Sigmoid colon (tissue), 7 donors: ENCODE measurements at places on chromosomes 16 and 17.
A peak's percentile ranks its signal among the peaks of the same experiment; 100 is the strongest.

- DNase-seq = no peak
Measured at GRCh38 chr16:88061346-88062110, 110.3 kb downstream of the BANP start.

- DNase-seq = no peak
Measured at GRCh38 chr17:39667945-39668924, at the start of gene PNMT. TSS of gene PNMT (plus strand) at chr17:39668453. CDS start at chr17:39668476, 23 bp downstream.

- peak; percentile 25 for DNase-seq
Measured at GRCh38 chr17:77828749-77829539, 129.6 kb upstream of the TNRC6C start.

DNA sequence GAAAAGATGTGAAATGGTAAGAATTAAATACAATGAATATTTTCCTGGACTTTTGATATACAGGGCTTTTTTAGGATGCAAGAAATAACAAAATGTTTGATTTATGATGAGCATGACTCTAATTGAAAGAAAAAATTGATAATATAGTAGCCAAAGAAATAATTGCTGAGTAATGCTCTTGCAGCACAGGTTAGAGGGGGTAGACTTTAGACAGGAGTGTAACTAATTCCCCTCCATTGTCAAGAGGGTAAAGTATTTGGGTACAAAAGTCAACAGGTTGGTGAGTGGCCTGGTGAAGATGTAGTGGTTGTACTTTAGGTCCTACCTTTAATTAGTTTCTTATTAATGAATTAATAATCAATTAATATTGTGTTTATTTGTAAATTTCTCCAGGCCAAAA, 912.3 kb downstream of the KCNJ2 start:
- DNase-seq = no peak

GRCh38 chr17:9199571-9200551, 178.6 kb downstream of the NTN1 start:
- no peak for DNase-seq

- DNase-seq = no peak
Measured at GRCh38 chr16:77662246-77662645, 60.1 kb upstream of the NUDT7 start.
